ENCODE measurements at places on chromosomes 13 and 19. TPM values are rescaled to one million over a fixed set of nuclear protein-coding genes. Genes with fewer than 3 reads are reported as not detected.

DNA sequence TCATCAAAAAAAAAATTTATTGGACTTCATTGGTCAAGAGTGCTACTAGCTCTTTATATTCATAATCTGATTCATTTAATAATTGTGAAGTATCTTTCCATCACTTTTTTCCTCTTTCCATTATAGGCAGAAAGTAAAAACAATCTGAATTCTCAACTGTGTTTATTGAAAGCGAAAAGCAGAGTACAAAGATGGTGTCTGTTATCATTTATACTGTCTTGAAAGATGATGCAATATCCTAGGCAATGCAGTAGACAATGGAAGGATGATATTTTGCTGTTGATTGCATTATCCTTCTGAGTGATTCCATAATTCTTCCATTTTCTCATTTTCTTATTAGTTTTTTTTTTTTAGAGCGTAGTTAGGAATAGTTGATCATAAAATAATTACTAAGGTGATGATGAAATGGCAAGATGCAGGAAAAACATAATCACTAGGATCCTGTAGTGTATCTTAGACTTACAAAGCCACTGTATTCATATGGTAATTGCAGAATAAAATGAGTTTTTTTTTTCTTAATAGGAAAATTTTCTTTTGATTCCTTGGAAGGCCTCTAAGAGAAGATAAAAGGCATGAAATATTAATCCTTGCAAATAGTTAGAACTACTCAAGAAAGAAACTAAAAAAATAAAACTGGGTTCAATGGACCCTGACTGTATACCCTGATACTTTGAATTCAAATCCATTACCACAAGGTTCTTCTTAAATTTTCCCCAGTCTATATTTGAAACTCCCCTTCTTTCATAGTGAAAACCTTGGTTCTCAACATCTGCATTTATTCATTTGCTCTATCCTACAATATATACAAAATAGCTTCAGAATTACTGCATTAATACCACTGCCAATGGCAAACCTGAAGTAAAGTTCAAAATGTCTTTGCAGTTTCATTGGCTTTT, 11.6 kb downstream of the URI1 start:
- DNase-seq: no peak

- no peak for DNase-seq
Measured at GRCh38 chr19:5345895-5346386, 5.3 kb upstream of the PTPRS start.

GRCh38 chr19:10513223-10513622, 4.0 kb downstream of the S1PR5 start:
- DNase-seq: no peak

GRCh38 chr13:36029166-36029565, 102.0 kb downstream of the DCLK1 start:
- DNase-seq: no peak

DNA sequence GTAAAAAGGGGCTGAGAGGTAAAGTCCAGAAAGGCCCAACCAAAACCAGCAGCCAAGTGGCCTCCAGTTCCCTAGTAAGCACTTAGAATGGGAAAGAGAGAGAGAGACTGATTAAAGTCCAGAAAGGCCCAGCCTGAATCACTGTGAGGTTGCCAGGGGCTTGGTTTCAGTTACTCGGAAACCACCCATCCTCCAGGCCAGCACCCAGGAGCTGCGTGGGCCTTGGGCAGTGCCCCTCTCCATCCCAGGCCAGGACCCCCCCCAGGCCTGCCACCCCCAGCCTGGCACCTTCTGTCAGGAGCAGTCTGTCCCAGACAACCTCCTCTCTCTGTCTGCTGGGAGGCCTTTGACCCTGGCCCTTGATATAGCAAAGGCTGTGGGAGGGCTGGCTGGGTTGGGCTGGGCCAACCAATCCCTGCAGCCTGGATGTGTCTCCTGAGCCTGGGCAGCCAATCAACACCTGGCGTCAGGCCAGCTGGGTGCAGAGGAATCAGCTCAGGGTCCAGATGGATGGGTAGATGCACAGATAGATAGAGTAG, at the start of gene CYP4F2:
TSS of gene CYP4F2 (minus strand) at position 337 of the 539 bp plus-strand sequence. CDS start 463 bp downstream, outside the sequence.
- no peak for DNase-seq

- DNase-seq: no peak
Measured at GRCh38 chr19:51354742-51355148, 11.4 kb downstream of the ETFB start.

- no peak for DNase-seq
Measured at GRCh38 chr13:97934590-97934989, 18.9 kb upstream of the IPO5 start.

Gene KRTDAP
- not detected for total RNA-seq

Gene LILRA2
- 3.7 TPM for total RNA-seq

Gene ZNF625
- 11.0 TPM for total RNA-seq

Gene RXFP2
- total RNA-seq: not detected

Data from aorta (tissue), 5 donors.